ENCODE measurements at places on chromosomes 4 and X.

DNA sequence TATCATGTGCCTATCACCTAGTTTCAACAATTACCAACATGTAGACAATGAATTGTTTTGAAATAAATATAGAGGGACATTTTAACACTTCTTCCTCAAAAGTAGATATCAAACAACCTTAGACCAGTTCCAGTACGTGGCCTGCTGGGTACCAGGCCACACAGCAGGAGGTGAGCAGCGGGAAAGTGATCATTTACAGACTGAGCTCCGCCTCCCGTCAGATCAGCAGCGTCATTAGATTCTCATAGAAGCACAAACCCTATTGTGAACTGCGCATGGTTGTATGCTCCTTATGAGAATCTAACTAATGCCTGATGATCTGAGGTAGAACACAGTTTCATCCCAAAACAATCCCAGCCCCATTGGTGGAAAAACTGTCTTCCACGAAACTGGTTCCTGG is 6.5 kb downstream of the BBS7 start:
- DNase-seq, result no peak

DNA sequence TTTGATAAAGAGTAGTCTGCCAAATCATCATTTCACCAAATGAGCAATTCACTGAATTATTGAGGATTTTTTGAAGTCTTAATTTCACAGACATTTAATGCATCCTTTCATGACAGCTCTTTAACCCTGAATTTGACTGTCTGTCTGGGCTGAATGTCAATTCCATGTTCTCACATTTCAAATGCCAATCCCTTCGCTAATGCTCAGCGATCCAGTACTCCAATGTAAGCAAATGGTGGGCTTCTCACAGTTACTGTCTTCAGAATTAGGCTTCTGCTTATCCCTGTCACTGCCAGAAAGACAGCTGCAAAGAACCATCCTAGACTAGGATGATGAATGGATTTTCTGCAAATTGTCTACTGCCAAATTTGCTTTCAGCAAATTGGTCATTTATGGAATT is 36.2 kb upstream of the USP38 start:
- no peak for DNase-seq

- DNase-seq, result no peak
These were observed 65.9 kb downstream of the ZNF711 start for GRCh38 chrX:85309717-85310116.

- no peak for DNase-seq
These were observed 377 bp downstream of the TIMM17B start for GRCh38 chrX:48897157-48897624.

DNA sequence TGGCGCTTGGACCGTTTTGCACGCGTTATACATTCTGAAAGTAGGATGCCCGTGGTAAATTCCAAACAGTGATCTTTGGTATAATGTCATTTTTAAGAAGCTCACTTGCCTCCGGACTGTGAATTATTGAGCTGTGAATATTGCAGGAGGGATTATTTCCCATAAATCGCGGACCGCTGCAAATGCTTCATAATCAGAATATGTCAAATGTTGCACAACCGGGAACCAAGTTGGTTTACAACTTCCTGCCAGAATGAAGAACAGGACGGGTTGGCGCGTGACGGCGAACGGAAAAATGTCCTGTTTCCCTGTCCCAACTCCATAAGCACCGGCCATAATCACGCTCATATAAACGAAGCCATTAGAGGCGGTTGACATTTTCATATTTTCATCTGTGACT is 67.6 kb downstream of the SHOX start:
- DNase-seq, result no peak

Measured in vagina (tissue), 2 donors.